AG09319 (cell line): ENCODE measurements at places on chromosomes 7 and 10.
A peak's percentile ranks its signal among the peaks of the same experiment; 100 is the strongest.

GRCh38 chr10:52284416-52285013, 29.6 kb upstream of the DKK1 start:
- no peak for DNase-seq

- DNase-seq = no peak
These were observed 1.1 kb downstream of the PLXDC2 start for GRCh38 chr10:19817231-19817933.

- DNase-seq = no peak
These were observed 489.8 kb upstream of the ZMIZ1 start for GRCh38 chr10:78578929-78579328.

DNA sequence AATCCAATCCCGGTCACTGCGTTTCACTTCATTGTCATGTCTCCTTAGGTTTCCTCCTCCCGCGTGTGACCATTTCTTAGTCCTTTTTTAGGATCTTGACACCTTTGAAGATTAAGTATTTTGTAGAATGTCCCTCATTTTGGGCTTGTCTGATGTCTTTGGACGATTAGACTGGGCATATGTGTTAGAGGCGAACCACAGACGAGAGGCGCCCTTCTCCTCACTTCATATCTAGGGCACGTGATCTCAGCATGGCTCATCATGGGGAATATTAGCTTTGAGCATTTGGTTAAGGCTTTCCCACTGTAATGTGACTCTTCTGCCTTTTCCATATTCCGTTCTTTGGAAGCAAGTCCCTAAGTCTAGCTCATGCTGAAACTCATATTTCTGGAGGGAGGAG, 59.0 kb downstream of the KCNH2 start:
- no peak for DNase-seq

DNA sequence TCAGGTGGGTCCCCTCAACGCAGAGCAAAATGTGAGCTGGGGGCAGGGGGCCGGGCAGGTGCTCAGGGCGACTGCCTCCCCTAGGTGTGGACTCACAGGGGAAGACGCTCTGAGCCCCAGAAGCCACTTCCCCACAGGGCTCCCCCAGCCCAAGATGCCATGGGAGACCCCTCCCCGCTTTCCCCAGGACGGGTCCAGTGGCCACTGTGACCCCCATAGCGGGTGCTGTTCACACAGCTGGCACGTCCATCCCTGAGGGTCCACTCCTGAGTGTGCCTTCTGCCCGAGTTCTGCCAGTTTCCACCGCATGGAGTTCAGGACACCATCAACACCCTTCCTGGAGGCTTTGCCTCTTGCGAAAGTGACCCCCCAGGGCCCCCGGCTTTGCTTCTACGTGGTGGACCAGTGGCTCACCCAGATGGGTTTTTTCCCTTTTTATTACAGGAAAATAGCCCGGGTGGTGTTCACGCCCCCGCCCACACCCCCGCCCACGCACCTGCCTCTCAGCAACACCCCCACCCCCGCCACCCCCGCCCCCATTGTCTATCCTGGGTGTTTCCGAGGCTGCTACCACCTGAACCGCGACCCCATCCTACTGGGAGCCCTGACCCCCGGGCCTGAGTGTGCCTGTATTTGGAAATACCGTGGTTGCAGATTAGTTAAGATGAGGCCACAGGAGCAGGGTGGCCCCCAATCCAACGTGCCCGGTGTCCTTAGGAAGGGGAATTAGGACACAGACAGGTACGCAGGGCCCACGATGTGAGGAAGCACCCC, 32.0 kb downstream of the ADAP1 start:
- no peak for DNase-seq

DNA sequence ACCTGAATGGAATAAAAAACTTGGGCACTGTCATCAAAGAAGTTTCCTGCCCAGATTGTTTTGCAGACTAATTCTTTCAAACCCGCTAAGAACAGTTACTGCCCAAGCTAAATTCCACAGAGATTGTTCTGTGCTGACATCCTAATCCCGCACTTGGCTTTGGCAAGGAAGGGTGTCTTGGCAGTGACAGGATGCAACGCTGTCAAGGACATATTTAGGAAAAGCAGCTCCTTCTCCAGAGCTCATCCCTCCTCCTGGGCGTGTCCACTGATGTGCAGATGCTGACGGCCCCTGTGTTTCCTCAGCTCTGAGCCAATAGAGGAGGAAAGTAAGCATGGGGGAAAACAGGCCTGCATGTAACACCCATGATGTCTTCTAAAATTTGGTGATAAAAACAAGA, 74.2 kb downstream of the EEPD1 start:
- DNase-seq = peak; percentile 54

DNA sequence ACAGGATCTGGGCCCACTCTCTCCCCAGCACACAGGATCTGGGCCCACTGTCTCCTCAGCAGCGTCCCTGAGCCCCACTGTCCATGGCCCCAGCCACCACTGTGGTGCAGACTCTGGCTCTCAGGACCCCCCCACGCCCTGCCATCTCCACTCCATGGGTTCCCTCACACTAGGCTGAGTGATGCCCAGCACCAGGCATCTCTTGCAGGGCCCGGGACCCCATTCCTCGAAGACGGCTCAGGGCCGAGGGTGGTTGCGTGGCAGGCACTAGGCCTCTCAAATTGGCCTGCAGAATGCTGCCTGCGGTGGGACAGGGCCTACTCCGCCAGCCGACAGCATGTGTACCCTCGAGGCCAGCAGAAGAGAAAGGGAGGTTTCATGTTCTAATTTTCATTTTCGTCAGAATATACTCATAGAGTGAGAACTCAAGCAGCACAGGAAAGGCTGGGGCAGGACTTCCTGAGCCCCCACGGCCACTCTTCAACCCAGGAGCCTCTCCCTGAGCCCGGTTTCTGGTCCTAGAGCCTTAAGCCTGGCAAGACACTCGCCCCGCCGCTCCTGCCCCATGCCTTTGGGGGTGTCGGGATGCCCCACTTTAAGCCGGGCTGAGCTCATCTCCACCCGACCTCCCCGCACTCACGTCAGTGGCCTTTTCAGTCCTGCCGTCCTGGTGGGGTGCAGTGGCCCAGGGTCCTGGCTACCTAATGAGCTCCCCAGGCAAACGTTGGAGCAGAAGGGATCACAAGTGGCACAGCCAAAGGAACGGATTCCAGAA, 44.0 kb downstream of the PWWP2B start:
- no peak for DNase-seq

DNA sequence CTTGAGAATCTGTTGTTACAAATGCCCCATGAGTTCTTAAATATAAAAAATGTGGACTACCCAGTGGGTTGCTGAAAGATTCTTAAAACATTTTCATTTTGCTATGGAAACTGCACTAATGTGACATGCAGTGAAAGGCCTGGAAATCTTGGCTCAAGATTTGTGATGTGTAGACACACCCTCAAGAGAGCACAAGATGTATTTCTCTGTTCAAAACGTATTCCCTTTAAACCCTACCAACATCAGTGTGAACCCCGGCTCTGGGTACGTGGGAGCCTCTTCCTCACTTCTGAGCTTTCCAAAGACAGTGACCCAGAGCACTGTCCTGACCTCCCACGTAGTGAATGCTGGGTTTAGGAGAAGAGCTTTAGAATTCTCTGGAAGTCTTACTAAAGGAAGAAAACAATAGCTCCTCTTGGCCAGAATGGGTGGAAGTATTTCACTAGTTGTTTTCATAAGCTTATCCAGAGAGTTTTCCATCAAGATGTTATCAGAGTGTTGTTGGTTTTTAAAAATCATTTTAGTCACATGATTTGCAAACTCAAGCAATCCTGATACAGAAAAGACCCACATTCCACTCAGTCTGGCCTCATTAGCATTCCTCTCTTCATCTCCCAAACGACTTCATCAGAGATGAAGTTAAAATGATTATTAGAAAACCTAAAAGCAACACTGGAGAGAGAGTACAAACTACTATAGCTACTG, 81.5 kb upstream of the AFAP1L2 start:
- no peak for DNase-seq
